ENCODE measurements at places on chromosomes 7 and 10.

DNA sequence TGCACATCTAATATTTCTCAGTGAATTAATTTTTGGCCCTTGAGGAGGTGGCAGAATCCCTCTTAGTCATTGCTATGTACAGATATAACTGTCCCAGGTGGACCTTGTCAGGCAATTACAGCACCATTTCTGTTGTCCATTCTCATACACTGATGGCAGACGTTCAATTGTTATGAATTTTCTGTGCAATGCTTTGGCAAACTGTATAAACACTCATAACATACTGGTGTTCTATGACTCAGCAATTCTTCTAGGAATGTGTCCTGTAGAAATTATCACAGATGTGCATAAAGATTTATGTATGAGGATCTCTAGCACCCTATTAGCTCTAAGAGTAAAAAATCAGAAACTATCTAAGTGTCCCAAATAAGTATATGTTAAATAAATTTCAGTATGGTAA lies 80.8 kb downstream of the DNAJB9 start:
- no peak for DNase-seq

DNA sequence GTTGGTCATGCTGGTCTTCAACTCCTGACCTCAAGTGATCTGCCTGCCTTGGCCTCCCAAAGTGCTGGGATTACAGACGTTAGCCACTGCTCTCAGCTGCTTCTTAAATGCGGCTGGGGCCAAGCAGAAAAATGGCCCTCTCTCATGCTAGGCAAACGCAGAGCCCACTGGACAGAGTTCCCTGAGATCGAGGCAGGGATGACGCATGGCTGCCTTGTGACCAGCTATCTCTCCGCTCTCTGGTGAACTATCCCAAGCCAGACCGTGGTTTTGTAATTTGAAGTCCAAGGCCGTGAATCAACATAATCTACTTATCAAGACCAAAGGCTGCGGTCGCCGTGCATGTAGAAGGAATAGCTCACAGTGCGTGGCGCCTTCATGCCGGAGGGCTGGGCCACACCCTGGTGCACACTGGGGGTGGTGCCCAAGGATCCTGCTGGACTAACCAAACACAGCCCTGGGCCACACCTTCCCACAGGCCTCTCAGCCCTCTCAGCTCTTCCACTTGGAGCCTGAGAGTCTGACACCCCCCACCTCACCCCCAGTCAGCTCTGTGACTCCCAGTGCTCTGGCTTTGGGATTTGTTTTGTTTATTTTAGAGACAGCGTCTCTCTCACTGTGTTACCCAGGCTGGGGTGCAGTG lies 88.1 kb upstream of the CUX1 start:
- DNase-seq, result no peak

DNA sequence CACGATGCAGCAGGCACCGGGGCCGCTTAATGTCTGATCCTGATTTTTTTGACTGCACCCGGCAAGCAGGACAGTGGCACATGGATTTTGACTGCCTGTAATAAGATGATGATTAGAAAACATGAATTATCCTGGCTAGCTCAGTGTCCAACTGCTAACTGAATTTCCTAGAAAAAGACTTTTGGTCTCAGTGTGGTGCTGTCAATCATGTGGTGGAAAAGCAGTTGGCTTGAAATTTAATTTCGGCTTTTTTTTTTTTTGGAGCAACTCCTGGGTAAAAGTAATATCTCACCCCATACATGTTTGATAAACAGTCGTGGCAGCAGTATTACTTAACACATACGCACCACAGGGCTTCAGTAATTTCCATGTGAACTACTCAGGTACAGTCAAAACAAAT lies 227.7 kb downstream of the FANK1 start:
- no peak for DNase-seq

GRCh38 chr7:119421657-119422056 lies 851.3 kb upstream of the KCND2 start:
- no peak for DNase-seq

DNA sequence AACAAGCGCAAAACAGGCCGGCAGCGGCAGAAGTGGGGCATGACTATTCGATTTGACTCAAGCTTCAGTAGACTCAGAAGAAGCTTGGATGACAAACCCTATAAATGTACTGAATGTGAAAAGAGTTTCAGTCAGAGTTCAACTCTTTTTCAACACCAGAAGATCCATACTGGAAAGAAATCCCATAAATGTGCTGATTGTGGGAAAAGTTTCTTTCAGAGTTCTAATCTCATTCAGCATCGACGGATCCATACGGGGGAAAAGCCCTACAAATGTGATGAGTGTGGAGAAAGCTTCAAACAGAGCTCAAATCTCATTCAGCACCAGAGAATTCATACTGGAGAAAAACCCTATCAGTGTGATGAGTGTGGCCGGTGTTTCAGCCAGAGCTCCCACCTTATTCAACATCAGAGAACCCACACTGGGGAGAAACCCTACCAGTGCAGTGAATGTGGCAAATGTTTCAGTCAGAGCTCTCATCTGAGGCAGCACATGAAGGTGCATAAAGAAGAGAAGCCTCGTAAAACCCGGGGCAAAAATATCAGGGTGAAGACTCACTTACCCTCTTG lies 2.8 kb downstream of the ZNF22 start:
- DNase-seq, result no peak

DNA sequence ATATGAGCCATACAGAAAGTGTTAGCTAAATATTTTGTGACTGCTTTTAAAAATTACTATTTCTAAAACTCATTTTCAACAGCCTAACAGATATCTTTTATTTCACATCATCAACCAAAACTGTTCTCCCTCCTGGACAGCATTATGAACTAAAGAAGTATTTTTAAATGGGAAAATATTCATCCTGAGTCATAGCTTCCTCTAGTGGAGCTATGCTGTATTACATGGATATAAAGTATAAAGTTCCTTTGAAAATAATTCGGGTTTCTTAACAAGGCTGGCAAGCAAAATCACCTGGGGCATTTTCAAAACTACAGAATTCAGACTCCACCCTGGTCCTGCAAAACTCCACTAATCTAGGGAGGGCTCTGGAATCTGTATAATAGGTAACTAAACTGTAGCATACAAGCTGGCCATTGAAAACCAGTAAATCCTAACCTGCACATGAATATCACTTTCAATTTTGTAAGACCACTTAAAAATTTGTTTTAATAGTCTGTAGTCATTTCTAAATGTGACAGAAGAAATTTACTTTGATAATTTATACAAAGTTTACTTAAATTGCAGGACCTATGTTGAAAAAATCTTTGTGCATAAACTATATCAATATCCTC lies 53.5 kb downstream of the SCIN start:
- DNase-seq, result no peak

DNA sequence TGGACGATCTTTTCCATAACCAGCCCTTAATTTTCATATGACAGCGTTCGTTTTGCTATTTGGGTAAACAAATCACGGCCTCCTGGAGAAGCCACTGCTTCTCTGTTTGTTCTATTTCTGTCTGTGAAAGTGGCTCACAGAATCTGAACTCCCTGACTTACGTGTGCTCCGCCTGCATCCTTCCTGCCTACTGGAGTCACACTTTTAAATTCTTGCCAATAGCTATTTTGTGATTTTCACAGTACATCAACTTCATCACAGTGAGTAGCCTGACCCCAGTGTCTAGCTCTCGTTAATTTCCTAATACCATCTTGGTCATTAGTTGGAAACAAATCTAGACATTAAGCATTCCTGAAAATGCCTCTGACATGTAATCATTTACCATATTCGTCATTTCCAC lies 49.0 kb upstream of the NPS start:
- DNase-seq, result no peak

- DNase-seq, result no peak
These were observed 27.1 kb downstream of the LRRC20 start for GRCh38 chr10:70355051-70356021.

GRCh38 chr7:135192914-135193536 lies 18.3 kb downstream of the WDR91 start:
- DNase-seq, result no peak

DNA sequence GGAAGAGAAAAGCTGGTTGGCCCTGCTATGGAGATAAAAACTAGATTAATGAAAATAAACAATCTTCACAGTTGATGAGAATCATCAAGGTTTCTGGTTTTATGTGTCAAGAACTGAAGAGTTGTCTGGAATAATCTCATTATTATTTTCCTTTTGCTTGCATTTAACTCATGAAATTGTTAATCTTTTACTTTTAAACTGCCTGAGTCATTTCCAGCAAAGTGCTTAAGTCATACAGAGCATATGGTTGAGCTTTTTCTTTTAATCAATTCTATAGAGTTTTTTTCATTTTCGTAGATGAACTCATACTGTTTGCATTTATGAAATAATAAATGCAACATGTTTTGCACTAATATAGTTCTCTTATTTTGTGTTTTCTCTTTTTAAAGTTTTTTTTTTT lies 747.9 kb downstream of the NXPH1 start:
- no peak for DNase-seq

- no peak for DNase-seq
These were observed 42.1 kb downstream of the PPP1R9A start for GRCh38 chr7:94949532-94949931.

GRCh38 chr7:157404845-157405481 lies 68.2 kb downstream of the DNAJB6 start:
- DNase-seq, result no peak

DNA sequence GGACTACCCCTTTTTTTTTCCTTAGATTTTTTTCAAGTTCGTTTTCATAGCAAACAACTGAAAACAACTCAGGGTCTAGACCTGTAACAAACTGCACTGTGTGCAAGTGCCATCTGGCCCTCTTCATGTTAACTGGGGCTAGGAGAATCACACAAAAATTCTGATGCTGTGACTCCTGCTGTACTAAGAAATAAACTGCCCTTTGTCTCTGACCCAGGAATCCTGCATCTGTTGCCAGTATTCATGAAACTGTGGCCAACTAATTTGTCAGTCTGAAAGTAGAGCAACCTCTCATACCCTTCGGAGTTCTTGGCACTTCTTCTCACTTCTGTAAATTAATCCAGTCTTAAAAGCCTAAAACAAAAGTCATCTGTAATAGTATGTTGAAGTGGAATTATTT lies 218.4 kb upstream of the PCDH15 start:
- no peak for DNase-seq

DNA sequence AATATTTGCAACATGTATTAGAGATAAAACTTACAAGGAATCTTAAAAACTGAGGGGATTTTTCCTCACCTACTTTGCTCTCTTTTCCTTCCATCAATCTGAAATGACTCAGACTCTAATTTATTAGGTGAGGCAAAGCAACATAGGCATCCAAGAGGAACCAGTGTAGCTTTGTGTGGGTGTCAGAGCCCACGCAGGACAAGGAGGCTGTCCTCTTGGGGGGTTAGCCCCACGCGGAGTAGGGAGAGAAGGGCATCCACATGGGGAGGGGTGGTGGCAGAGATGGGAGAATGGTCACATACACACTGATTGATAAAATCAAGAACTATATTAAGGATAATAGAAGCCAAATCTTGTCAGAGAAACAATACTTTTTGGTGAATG lies 33.8 kb upstream of the ARMS2 start:
- no peak for DNase-seq

GRCh38 chr10:131799429-131799828 lies 101.4 kb upstream of the PPP2R2D start:
- no peak for DNase-seq

DNA sequence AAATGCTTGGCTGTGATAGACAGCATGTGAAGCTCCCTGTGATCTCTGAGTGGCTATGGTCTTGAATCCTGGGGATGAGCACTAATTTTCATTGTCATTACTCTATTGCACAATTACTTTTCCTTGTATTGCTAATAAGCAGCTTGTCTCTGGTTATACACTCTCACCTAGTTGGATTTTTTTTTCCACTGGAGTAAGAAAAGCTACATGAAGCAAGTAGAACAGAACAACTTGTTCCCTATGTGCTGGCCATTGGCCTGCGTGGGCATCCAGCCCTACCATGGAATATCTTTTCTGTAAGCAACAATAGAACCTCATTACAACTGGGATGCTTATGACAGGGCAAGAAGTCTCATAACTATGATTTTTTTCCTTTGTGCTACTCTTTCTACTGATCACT lies 807.4 kb downstream of the TNS3 start:
- DNase-seq, result no peak

- DNase-seq, result no peak
These were observed 296.3 kb upstream of the NPSR1 start for GRCh38 chr7:34361663-34362250.

- DNase-seq, result no peak
These were observed 131.8 kb upstream of the TRIM24 start for GRCh38 chr7:138328215-138328614.

- DNase-seq, result no peak
These were observed 150.8 kb downstream of the NSUN6 start for GRCh38 chr10:18500576-18500975.

DNA sequence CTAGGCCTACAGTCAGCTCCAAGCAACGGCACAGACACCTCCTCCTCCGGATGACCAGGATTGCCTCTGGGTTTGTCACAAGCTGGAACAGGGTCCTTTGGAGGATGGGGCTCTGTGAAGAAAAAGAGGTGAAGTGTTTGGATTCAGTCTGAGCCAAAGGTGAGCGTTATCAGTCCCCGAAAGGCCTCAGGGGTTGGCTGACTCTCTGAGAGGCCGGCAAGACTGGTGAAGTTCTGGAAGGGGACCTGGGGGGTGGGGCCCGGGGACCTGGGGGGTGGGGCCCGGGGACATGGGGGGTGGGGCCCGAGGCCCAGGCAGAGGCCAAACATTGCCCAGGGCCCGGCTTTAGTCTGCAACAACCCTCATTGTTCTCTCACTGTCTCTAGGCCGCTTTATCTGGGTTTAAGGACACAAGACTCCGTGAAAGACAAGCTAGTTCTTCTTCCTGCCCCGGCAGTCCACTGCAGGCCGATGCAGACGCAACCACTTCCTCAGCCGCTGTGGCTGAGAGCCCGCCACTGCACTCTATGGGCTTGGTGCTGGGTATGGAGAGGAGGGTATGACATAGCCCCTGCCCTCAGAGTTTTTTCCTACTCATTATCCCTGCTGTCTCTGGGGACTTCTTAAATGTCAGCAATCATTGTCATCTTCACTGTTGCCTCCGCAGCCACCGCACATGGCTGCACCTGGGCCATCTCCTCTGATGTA lies 27.4 kb upstream of the PSAP start:
- DNase-seq, result no peak

DNA sequence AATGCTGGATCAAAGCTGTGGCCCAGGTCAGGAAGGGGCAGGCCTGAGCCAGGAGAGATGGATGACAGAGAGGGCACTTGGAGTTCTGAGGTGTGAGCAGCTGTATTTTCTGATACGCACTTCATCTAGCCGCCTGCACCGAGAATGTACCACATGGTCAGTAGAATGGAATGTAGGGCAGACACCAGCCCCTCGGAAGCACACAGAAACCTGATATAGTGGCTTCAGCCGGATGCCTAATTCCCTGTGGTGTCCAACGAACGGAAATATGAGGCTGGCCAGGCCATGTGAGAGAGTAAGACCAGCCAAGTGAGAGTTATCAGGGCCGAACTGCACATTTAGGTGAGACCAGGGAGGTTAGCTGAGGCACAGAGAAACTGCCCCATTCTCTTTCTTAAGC lies 46.7 kb upstream of the PLCE1 start:
- no peak for DNase-seq

GRCh38 chr10:131979336-131979735 lies 2.4 kb downstream of the BNIP3 start:
- no peak for DNase-seq

- no peak for DNase-seq
These were observed 31.5 kb downstream of the DNAJB12 start for GRCh38 chr10:72323108-72323749.
